Stimulated activated CD4-positive, alpha-beta T cell treated with anti-CD3 and anti-CD28 coated beads, Interleukin-4, amount 100 ng/mL, for 1 hour (primary cell): ENCODE measurements at places on chromosomes 6 and 20.

GRCh38 chr6:69936674-69937363 lies 70.5 kb downstream of the COL19A1 start:
- DNase-seq: no peak

- DNase-seq: no peak
These were observed 47.3 kb upstream of the HIVEP1 start for GRCh38 chr6:11964729-11965335.

- no peak for DNase-seq
These were observed 79.4 kb downstream of the JAG1 start for GRCh38 chr20:10594296-10594868.

DNA sequence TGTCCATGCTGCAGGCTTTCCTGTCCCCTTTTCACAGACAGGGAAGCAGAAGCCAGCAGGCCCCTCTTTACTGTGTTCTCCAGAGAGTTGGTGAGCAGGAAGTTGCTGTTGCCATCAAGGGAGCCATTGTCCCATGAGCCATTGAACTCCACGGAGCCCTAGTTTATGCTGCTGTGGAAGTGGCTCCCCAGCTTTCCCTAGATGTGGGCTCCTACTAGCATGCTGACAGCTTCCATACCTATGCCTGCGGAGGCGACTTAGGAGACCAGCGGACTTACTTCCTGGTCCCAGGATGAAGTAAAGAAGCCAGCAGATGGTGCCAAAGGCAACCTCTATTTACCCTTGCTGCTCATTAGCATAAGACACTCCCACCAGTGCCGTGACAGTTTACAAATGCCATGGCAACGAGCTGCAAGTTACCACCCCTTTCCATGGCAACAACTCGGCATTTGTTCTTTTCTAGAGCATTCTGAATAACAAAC lies 30.8 kb upstream of the FKBP1A start:
- DNase-seq: no peak

DNA sequence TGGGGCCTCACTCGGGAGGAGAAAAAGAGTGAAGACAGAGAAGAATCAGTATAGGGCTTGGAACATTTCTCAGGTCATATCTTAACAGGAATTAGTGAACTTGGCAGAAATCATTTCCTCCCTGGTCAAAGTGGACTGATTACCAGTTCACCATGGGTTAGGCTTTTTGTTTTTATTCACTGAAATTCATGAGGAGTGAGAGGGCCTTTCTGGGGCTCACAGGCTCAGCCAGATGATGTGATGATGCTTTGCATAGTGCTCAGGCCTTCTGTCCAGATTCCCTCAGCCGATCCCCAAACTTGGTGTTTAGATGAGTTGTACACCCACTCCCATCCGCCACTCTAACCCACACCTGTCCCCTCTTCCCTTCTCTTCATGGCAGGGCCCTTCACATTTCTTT lies 32.5 kb downstream of the SRSF3 start:
- no peak for DNase-seq

DNA sequence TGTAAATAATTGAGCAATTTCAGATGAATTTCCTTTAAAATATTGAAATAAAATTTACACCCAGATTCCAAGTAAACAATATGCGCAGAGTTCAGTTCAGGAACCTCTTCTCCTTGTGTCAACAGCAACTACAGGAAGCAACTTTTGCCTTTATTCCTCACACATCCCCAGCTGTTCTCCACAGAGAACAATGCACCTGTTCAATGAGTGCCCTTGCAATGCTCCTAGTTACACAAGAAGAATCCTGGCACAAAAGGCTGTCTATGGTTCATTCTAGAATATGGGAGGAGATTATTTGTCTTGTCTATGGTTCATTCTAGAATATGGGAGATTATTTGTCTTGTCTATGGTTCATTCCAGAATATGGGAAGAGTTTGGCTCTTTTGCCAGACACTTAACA lies 454.9 kb downstream of the BTBD3 start:
- no peak for DNase-seq

- no peak for DNase-seq
These were observed 80.6 kb upstream of the BHLHE23 start for GRCh38 chr20:63087236-63087871.

DNA sequence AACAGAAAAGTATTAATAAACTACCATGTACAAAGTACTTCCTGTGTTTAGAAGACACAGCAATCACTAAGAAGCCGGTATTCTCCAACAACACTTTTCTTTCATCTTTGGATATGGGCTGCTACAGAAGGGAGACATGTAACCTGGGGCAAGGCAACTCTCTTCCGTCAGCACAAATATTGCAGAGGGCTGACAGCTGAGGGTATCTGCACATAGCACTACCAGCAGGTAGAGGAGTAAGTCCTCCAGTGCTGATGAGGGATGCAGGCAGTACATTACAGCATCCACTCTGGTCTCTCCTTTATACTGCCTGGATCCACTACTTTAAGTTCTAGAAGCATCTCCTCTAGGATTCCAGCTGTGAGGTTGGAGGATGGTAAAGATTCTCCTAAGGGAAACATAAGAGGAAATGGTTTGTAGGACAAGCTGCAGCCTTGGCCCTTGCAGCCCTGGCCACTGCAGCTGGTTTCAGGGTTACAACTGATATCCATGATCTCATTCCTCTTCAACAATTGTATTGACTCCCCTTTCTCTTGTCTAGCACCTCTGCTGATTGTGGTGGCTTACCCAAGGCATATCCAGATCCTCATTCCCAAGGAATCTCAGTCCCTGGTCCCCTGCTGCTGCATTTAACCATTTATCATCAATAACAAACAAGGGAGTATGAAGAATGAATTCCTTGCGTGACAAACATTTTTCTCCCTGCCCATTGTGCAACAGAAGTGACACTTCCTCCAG lies 110.7 kb upstream of the ADGRF1 start:
- DNase-seq: no peak

GRCh38 chr20:48383252-48383651 lies 444.5 kb downstream of the PREX1 start:
- no peak for DNase-seq
